ENCODE measurements at places on chromosomes 5 and 9. TPM values are rescaled to one million over a fixed set of nuclear protein-coding genes. Genes with fewer than 3 reads are reported as not detected.

The BTNL3 gene
- total RNA-seq, result not detected

DNA sequence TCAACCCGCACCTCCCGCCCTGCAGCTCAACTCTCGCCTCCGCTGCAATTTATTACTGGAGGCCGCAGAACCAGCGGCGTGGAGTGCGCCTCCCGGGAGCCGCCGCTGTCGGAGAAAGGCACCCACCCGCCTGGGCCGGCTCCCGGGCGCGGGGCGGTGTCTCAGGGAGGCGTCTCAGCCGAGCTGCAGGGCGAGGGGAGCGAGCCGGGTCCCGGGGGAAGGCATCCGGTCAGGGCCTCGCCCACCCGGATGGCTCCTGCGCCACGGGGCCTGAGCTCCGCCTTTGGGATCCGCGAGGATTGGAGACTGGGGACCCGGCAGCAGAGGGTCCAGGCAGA lies 32.9 kb downstream of the TSPAN17 start:
- DNase-seq, result no peak

- DNase-seq, result peak; percentile 60
These were observed 39.3 kb upstream of the DAB2 start for GRCh38 chr5:39464088-39464487.

DNA sequence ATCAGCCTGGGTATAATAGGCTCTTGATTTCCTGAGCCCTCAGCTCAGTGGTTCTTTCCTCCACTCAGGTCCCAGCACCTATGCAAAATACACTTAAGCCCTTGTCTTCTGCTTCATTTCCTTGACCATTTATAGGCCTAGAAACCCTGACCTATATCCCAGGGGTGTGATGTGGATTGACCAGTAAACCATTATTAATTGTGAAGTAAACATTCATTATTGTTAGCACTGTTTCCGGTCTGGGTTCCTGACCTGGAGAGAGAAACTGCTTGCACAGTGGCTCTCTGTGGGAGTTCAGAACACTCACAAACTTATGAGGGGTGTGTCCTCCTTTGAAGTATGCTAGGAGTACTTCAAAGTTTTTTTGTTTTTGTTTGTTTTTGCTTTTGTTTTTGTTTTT lies 19.6 kb upstream of the TOMM5 start:
- DNase-seq, result no peak

DNA sequence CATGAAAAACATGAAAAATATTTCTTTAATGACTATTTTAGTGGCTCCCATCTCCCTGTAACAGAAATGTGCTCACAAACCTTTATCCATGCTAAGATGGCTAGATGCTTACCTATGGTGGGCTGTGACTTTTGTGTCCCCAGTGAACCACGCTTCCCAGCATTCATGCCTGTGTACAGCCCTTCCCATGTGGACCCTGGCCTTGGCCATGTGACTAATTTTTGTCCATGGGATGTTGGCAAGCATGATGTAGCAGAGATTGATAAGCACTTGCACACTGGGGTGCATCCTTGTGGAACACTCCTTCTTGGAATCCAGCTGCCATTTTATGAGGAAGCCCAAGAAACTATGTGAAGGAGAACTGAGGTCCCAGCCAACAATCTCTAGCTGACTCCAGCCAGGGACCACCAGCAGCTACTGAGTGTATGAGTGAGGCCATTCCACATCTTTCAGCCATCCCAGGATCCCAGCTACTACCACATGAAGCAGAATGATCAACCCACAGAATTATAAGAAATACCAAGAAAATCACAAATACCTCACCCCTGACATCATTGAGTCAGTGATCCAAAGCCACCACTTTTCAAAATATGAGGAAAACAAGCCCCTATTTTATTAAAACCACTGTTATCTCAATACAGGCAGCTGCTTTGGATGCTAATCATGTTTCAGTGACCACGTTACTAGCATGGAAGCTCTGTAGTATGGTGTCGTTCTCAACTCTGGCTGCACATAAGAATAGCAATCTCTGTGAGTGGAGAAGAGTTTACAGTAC lies 16.1 kb upstream of the RAI14 start:
- no peak for DNase-seq

All from skin of body (tissue), 3 donors.